T-helper 2 cell treated with Interferon-gamma antibody and Interleukin-4, amounts not matched to agents 100 ng/mL and 5 ng/mL, for 36 hours (primary cell): ENCODE measurements at places on chromosomes 5 and 9. TPM values are rescaled to one million over a fixed set of nuclear protein-coding genes. Genes with fewer than 3 reads are reported as not detected.

DRD1 gene
- not detected in 2 replicates for total RNA-seq

PAEP gene
- not detected in 2 replicates for total RNA-seq

RHOBTB3 gene
- total RNA-seq, result 0.41 and 0.59 TPM in 2 replicates

LCN9 gene
- not detected in 2 replicates for total RNA-seq

CCL21 gene
- not detected in 2 replicates for total RNA-seq

NLN gene
- total RNA-seq, result 10.9 and 14.2 TPM in 2 replicates

CATSPER3 gene
- 0.70 and 0.95 TPM in 2 replicates for total RNA-seq
